ENCODE measurements at places on chromosomes 13 and 19. TPM values are rescaled to one million over a fixed set of nuclear protein-coding genes. Genes with fewer than 3 reads are reported as not detected.

Gene SIGLEC12
- not detected for total RNA-seq

Gene C3
- 41.5 TPM for total RNA-seq

Gene RASIP1
- total RNA-seq, result 0.43 TPM

Gene COL5A3
- 3.8 TPM for total RNA-seq

Gene FAM83E
- total RNA-seq, result 0.13 TPM

Gene RAB3D
- 2.4 TPM for total RNA-seq

Gene ARHGAP35
- 23.9 TPM for total RNA-seq

Gene ZNF738
- total RNA-seq, result 0.72 TPM

Gene KCNK6
- total RNA-seq, result 7.6 TPM

Gene TUBB4A
- total RNA-seq, result 5.0 TPM

Gene NTN5
- total RNA-seq, result 0.22 TPM

Gene FOSB
- 15.8 TPM for total RNA-seq

Gene MBD3L2
- not detected for total RNA-seq

Gene RASAL3
- total RNA-seq, result not detected

Gene FOXO1
- total RNA-seq, result 3.5 TPM

Gene CACNG6
- total RNA-seq, result 10.1 TPM

Gene ZNF616
- 1.0 TPM for total RNA-seq

Data from A549 treated with CpdA at 1 μM for 4 hours (cell line).